Amygdala (tissue), 56 donors: ENCODE measurements at places on chromosomes 2 and 18.

DNA sequence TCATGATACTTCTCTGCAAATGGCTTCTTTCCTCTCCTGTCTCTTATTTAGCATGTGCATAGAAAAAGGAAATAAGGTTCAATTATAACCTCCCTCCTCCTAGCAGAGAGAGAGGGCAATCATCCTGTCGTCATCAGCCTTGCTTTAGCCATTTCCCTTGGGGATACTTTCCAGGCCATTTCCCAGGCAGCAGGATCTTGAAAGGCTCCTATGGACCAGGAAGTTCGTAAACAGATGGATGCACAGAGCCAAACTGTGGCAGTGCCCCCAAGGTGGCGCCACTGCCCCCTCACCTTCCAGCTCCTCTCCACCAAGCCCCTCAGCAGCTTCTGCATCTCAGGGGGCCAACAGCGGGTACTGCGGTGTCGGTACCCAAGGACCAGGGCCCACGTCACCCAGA, 157.4 kb downstream of the DTNA start:
- no peak for DNase-seq

DNA sequence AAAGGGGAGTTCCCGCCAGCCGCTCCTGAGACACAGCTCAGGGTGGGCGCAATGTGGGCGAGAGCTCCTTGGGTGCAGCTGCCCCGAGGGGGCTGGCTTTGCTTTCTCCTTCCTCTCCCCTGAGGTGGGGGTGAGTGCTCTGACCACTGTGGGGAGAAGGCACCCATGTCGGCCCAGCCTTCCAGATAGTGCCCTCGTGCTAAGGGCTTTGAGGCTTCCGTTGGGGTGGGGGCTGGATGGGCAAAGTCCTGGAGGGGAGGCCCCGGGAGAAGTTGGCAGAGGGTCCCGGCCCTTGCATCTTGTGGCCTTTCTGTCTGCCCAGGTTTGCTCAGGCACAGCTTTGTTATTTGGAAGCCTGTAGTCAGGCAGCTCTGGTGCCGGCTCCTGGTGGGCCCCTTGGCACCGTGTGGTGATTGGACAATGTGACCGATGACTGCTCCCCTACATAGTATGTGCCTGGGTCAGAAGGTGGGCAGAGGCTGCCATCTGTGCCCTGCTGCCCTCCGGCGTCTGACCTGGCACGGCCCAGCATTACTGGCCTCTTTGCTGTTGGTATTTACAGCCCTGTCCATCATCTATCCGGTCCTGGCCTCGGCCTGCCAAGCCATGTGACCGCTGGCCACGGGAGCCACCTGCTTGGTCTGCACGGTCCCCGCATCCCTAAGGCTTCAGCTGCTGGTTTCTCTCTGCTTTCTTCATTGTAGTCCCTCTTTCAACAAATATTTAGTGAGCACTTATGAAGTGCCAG, 50.8 kb downstream of the TWIST2 start:
- DNase-seq, result no peak

- DNase-seq, result no peak
Observed at GRCh38 chr2:158315803-158316414, 140.6 kb downstream of the CCDC148 start.

- no peak for DNase-seq
Observed at GRCh38 chr2:35858216-35858615, 497.4 kb upstream of the CRIM1 start.

DNA sequence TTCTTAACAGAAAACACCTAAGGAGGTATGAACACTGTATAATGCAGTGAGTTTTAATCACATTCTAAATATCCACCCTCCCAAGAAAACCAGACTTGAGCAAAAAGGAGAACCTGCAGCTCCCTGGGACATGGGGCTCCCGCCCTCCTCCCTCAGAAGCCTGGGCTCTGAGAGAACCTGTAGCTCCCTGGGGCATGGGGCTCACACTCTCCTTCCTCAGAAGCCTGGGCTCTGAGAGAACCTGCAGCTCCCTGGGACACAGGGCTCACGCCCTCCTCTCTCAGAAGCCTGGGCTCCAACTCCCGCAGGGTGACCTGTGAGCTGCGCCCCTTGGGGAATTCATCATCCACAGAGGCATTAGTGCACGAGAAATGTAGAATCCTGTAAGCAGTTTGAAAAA, 222.9 kb downstream of the SNTG2 start:
- DNase-seq, result no peak

GRCh38 chr2:12818416-12819102, 101.8 kb downstream of the TRIB2 start:
- DNase-seq, result no peak

- no peak for DNase-seq
Observed at GRCh38 chr2:113136828-113137775, 9.7 kb downstream of the IL1RN start.

- DNase-seq, result no peak
Observed at GRCh38 chr2:197950724-197951123, 146.3 kb downstream of the PLCL1 start.

DNA sequence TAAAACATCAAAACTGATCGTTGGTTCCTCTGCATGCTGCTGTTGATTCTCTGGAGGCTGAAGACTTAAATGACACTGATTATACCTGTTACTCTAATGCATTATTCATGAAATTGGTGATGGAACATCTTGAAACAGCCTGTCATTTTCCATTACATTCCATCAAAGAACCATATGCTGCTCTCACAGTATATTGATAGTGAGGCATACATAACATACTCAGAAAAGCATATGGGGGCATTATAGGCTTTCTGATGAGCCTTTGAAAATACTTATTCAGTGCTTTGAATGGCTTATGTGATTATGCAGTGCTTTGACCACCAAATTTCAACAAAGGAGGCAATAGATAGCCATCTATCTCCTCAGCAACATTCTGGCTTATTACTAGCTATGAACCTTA, 392.1 kb downstream of the CDH19 start:
- no peak for DNase-seq

DNA sequence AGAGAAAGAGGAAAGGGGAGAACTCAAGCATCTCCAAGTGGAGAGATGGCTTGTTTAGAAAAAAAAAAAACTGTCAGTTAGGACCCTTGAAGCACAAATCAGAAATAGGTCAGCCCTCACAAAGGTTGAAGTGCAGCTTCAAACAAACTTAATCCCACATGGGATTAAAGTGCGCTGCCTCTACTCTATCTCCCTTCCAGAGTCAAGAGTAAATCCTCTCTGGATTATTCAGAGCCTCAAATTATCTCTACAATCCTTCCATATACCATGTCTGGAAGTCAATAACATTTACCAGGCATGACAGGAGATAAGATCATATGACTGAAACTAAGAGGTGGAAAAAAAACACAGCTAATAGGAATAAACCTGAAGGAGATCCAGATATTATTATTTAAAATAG, 69.8 kb downstream of the SMAD7 start:
- DNase-seq, result no peak

DNA sequence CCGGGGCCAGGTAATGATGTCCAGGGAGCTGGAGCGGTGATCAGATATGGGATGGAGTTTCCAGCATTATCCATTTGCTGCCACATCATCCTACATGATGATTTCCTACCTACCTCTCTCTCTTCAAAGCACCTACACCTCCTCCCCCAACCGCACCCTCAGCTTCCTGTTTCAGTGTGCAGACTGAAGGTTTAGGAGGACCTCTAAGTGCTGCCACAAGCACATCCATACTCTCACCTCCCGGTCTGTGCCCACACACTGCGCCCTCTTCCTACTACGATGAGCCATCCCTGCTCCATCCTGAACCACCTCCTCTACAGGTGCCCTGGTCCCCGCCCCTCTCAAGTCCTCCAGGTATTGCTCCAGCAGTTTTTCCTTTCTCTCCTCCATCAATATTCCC, 123.7 kb downstream of the ALPK2 start:
- DNase-seq, result no peak

DNA sequence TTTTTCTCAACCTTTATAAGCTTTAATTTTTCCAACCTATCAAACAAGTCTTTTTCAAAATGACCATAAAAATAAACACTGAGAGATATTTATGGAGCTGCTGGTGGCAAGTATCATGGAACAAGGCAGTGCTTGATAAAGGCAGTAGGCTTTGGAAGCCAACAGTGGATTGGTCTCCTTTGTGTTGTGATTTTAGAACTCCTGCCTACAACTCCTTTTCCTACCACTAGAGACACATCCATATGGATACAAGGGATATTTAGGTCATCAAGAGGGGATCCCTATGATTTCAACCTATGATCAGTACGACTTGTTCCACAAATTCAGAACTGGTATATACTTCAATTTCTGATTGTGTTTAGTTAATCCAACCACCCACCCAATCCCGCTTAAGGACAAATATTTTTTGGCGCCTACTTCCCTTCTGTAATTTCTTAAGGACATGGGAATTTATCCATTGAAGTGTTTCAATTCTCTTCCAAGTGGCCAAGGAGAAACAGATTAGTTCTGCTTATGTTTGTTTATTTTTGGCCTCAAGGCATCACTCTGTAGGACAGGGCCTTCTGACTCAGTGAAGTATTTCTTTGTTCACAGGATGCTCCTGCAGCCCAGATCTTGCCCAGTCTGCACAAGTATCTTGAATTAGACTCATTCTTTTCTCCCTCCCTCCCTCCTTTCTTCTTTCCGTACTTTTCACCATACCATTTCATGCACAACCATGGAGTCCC, 2119.6 kb upstream of the PIK3C3 start:
- DNase-seq, result no peak

DNA sequence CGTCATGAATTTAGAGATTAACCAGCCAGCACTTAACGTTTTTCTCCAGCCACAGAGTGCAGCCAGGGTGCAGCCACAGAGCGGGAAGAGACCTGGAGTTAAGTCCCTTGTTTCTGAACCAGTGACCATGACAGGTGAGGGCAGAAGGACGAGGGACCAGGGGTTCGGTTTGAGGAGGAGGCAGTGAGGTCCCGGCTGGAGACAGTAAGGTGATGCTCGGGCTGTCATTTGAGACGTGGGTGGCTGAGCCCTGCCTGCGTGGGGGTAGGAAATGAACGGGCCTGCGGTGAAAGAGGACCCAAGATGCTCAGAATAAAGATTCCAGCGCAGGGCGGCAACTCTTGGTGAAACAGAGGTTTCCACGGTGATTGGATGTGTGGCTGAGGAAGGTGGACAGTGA, 205.9 kb downstream of the SNTG2 start:
- DNase-seq, result no peak

DNA sequence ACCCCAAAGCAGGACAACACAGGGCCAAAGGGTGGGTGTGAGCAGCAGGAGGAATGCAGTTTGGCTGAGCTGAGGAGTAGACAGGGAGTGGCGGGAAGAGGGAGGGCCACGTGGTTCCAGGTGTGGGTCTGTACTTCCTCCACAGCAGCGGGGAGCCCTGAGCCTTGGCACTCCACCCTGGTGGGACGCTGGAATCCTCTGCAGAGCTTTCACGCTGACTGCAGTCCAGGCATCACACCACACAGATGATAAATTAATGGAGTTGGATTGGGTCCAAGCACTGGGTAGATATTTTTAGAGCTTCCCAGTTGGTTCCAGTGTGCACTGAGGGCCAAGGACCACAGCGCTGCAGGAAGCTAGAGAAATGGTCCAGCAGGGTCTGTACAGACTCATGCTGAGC, 67.0 kb upstream of the TMEM200C start:
- DNase-seq, result no peak

GRCh38 chr2:55550368-55551102, 31.0 kb downstream of the CFAP36 start:
- no peak for DNase-seq

DNA sequence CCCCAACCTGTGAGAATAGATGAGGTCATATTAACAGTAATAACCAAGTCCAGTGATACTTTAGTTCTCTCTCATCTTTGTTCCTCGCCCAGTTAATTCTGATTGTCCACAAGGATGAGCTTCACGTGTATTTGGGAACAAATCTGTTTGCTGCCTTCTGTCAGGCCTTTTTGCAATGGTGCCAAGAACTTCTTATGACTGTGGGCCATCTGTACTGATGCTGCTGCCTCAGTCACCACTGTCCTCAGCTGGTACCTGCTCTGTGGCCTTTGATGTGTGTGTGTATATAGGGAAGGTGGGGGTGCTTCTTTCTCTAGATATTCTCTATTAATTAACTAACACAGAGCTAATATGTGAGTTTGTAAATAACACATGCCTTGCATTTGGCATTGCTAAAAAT, 392.9 kb downstream of the TGIF1 start:
- no peak for DNase-seq
